Forelimb muscle (tissue), 1 donor: ENCODE measurements at places on chromosomes 12 and 14. TPM values are rescaled to one million over a fixed set of nuclear protein-coding genes. Genes with fewer than 3 reads are reported as not detected.

DNA sequence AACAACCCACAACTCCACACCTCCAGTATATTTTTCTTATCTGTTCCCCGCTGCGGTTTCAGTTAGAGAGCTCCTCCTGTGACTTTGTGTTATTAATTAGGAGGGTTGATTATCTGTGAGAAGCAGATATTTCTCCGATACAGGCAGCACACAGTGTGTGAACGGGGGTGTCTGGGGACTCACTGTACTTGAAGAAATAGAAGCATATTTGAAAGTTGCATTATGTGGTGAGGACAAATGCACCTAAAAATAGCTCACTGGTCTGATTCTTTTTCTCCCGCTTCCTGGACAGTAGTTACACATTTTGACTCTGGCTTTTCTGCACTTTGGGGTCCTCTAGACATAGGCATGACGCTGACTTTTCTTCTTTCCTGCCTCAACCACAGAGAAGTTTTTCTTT lies 277.7 kb downstream of the VRK1 start:
- DNase-seq = no peak

Gene ADCY6
- polyA plus RNA-seq = 35.9 TPM

GRCh38 chr12:52010152-52010622 lies 3.4 kb downstream of the TAMALIN start:
- DNase-seq = peak; percentile 82

DNA sequence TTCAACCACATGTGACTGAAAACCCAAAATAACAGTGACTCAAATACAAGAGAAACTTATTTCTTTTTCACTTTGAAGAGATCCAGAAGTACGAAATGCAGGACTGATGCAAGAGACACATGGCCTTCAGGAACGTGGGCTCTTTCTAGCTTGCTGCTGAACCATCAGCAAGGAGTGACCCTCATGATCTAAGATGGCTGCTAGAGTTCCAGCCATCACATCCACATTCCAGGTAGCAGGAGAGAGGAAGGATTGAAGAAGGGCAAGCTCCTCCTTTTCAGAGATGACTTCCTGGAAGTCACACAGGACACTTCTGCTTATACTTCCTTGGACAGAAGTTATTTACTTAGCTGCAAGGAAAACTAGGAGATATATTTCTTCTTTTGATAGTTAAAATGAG lies 67.6 kb upstream of the BCL11B start:
- no peak for DNase-seq

DNA sequence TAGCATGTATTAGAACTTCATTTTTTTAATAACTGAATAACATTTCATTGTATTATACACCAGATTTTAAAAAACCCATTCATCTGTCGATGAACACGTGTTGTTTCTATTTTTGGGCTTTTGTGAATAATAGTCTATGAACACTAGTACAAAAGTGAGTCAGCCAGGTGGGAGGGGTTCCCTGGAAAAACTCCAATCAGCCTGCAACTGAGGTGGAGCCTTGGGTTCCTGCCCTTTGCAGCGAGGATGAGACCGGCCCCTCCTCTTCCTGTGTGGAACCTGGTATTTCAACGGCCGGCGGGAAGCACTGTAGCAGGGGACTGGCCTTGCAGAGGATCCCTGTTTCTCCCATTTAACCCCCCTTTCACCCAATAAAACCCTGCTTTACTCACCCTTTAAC lies 56.1 kb downstream of the LMNTD1 start:
- DNase-seq = no peak
